ENCODE measurements at places on chromosomes 4 and X.

DNA sequence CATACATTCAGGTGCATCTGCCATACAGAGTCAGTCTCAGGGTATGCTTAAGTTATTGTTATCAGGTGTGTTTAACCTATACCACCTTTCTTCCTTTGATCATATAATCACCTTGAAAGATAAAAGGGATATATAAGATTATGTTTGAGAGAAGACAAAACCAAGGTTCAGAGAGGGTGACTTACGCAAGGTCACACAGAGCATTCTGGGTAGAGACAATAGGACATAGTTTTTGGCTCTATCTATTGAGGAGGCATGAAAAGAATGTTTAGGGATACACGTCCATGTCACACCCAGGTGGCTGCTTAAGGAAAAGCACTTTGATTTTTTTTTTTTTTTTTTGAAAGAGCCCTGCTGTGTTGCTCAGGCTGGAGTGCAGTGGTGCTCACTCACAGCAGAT, 327.1 kb upstream of the RPS6KA3 start:
- DNase-seq: no peak

GRCh38 chr4:37383579-37384229, 139.2 kb downstream of the NWD2 start:
- peak; percentile 79 for DNase-seq

DNA sequence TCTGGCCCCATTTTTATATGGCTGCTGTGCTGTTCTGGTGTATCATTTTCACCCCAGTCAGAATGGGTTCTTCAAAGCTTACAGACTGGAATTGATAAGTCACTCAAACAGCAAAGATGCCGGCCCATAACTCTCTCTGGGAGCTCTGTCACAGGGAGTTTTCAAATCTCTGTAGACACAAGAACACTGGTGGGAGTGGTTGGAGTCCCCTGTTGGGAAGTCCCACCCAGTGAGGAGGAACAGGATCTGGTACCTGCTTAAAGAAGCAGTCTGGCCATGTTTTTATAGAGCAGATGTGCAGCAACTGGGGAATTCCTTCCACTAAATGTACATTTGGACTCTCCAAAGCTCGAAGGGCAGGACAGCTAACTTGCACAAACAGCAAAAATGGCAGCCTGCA, 69.3 kb upstream of the UGT2B7 start:
- DNase-seq: no peak

DNA sequence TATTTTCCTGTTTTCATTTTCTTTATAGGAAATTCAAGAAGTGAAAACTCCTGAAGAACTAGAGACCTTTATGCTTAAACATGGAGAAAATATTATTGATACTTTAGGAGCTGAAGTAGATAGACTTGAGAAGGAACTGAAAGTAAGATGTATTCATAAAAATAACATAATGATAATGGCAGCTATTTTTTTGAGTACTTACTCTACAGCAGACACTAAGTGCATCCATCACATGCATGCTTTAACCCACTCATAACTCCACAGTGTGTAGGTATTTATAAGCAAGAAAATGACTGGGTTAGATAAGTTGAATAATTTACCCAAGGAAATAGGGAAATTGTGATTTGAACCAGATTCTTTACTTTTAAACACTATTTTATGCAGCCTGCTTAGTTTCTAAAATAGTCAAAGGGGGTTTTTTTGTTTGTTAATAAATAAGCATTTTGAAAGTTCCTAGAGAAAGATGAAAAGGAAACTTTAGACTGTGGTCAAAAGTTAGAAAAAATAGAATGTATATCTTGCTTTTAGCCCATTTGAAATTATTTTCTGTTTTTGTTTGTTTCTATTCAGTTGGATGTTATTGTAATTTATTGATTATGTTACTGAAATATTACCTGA, 74.2 kb downstream of the BEND4 start:
- DNase-seq: no peak

DNA sequence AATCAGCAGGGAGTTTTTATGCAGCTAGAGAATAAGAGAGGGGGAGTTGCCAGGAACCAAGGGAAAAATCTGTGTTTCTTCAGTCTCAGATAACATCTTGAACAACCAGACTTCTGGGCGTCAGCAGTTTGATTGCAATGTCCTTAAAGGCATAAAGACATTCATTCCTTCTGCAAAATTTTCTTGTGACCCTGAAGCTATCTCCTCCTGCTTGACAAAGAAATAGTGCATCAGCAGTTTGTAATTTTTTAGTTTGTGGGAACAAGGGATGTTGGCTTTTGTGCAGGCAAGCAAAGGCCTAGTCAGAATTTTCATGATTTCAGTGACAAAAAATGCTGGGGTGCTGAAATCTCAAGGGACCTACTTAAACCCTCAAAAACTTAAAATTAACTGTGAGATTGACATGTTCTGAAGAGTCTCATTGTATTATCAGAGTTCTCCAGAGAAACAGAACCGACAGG, 125.8 kb upstream of the UNC5C start:
- no peak for DNase-seq

DNA sequence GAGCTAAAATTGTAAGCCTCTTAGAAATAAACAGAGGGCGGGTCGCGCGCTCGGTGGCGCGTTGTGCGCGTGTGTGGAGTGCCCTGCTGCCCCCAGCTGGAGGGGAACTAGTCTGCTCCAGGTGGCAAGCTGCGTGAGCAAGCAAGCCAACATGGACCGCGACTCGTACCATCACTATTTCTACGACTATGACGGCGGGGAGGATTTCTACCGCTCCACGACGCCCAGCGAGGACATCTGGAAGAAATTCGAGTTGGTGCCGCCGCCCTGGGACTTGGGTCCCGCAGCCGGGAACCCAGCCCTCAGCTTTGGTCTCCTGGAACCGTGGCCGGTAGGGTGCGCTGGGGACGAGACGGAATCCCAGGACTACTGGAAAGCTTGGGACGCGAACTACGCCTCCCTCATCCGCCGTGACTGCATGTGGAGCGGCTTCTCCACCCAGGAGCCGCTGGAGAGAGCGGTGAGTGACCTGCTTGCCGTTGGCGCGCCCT, 66.1 kb downstream of the DNAAF6 start:
- peak; percentile 84 for DNase-seq

- DNase-seq: no peak
Measured at GRCh38 chr4:734075-734474, 28.4 kb downstream of the PCGF3 start.

DNA sequence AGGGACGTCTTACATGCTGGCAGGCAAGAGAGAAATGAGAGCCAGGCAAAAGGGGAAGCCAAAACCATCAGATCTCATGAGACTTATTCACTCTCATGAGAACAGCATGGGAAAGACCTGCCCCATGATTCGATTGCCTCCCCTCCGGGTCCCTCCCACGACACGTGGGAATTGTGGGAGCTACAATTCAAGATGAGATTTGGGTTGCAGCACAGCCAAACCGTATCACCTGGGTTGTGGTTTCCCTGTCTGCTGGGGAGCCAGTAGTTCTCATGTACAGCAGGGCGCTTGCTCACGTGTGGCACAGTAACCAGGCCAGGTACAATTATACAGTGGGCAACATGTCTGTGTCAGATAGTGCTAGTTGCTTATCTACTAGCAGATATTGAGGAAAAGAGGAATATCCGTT, 11.1 kb upstream of the RS1 start:
- no peak for DNase-seq

- no peak for DNase-seq
Measured at GRCh38 chrX:110759785-110760184, 35.8 kb downstream of the CHRDL1 start.

- DNase-seq: no peak
Measured at GRCh38 chr4:169207436-169208089, 63.2 kb downstream of the SH3RF1 start.

DNA sequence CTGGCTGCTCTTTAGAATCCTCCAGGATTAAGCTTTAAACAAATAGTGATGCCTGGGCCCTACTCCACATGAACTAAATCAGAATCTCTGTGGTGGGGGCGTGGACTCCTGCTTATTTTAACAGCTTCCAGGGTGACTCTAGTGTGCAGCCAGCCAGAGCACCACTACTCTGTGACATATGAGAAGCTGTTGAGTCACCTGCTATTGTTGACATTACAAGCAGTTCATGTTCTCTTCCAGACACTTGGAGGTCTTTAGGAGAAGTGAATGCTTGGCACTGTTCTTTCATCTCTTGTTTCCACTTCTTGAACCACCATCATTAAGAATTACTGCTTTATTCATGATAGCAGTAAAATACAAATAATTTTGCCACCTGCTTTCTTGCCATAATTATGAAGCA, 426 bp upstream of the C4orf51 start:
- peak; percentile 27 for DNase-seq

- DNase-seq: no peak
Measured at GRCh38 chrX:65696613-65697012, 29.2 kb downstream of the MSN start.

DNA sequence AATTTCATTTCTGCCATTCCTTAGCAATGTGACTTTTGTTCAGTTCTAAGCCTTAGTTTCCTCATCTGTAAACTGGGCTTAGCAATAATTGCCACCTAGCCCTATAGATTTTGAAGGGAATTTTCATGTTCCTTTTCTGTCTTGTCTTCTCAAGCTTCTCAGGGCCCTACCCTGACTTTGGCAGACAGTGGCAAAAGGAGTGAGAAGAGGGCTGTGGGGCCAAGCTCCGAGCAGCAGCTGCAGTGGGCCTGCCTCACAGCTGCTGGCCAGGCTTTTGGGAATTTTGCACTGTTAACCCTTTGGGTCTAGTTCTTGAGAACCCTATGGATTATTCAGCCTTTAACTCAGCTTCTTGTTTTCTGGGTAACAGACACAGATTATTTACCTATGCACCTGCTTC, 67.6 kb upstream of the IGSF1 start:
- DNase-seq: no peak

- no peak for DNase-seq
Measured at GRCh38 chr4:101418055-101418454, 70.7 kb upstream of the PPP3CA start.

DNA sequence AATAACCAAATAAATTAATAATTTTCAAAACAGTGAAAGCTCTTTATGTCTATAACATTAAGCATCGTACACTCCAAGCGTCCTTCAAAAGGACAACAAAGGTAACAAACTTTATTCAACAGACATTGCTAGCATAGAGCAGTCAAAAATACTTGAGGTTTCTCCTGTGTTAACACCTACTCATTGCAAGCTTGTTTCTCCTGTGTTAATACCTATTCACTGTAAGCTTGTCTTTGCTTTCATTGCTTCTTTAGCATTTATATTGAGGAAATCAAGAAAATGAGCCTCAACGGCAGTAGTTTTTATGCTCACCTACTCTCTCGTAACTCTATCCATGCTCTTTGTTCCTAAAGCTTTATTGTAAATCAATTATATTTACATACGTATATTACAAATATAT, 3.5 kb downstream of the SPOCK3 start:
- DNase-seq: no peak

GRCh38 chr4:69697536-69698242, 44.6 kb upstream of the UGT2A1 start:
- no peak for DNase-seq

DNA sequence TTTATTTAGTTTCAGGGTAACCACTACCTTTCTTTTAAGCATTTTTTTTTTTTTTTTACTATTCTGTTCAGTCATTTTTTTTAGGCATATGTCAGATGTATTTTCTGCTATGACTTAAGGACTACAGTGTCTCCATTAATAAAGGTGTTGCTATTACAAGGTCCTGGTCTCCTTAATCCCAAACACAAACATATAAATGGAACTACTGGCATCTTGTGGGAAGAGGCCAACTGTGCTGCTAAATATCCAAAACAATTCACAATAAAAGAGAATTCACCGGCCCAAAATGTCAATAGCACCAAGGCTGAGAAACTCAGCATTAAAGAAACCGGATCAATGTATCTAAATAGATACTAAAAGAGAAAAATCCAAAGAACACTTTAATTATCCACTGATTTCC, 26.4 kb downstream of the LCORL start:
- no peak for DNase-seq

DNA sequence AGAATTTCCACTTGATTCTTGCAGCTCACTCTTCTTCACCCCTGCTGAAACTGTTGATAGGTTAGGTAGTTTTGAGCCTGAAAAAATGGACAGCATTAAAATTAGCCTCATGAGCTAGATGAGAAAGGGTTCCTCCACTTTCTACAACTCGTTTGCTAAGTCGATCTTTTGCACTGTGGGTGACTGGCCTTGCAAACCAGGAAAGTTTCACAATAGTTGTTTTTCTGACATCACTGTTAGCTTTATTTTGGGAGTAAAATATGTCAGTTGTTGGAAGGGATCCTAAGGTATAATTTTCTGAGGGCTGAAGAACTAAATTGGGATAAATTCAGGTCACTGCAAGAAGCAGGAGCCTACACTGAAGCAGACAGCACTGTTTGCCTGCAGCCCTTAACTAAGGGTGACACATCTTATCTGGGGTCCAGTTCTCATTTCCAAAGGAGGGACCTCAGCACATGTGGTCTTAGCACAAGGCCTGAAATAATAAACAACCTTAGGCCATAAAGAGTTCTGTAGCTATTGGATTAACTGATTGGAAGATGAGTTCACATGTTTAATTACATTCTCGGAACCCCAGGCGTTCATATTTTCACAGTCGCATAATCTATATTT, 29.1 kb downstream of the ANAPC4 start:
- DNase-seq: no peak

- no peak for DNase-seq
Measured at GRCh38 chr4:105875233-105875632, 20.0 kb upstream of the NPNT start.

GRCh38 chr4:89914609-89915550, 20.2 kb downstream of the MMRN1 start:
- no peak for DNase-seq

Data from ELF-1 (cell line).